ENCODE measurements at places on chromosomes 1 and 21.

DNA sequence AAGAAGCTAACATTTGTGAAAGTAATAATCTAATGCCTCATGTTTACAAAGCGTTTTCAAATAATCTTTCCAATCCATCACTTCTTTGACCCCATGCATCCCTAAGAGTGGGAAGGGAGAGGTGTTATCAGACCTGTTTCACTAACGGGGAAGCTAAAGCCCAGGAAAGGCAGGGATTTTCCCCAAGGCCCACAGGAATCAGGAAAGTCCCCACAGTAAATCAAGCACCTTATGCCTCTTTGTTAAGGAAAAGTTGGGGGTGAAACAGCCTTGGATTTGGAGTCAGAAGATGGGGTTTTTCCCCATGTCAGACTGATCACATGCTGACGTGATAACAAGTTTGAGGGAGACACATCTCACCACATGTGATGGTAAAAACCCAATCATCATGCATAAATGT, 20.0 kb upstream of the ANGPTL7 start:
- H3K4me3 ChIP-seq: no peak overlapping the region
- DNase-seq: no peak
- H3K4me1 ChIP-seq: peaks cover 10% of the 10 kb centered on the region
- H3K27ac ChIP-seq: no peak overlapping the region
- H3K36me3 ChIP-seq: no peaks in the 10 kb centered on the region

- peaks cover 28% of the 10 kb centered on the region for H3K27me3 ChIP-seq
- no peaks in the 10 kb centered on the region for H3K36me3 ChIP-seq
- no peak for DNase-seq
- no peak overlapping the region for H3K4me3 ChIP-seq
Observed at GRCh38 chr1:2906085-2906484, 104.6 kb upstream of the TTC34 start.

DNA sequence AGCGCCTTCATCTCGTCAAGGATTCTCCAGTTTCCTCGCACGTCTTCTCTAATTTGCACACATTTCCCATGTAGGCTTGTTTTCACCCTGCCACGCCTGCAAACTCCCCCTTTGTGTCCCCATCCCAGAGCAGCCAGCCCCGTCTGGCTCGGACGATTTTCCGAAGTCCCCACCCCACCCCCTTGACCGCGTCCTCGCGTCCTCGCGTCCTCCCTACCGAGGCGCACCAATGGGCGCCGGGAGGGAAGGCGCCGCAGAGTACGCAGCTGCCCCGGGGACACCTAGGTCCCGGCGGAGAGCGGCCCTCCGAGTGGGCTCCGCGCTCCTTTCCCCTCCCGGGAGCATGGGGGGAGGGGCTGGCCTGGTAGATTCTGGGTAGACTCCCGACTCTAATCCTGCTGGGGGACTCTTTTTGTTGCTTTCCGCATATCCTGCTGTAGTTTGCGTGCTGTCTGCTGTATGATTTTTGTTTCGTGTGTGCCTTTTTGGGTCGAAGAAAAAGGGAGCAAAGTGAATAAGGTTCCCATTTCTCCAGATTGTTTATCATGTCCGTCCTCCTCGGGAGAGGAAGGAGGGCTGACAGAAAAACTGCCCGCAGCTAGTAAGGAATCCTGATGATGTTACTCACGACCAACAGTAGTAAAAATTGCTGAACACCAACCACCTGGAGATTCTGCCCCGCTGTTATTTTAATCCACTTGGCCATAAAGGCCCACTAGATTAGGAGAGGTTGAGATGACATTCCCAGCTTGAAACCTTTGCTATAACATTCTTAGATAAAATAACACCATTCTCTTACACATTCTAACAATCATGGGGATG, 1.5 kb downstream of the CACHD1 start:
- peak overlapping the region; percentile 76 for H3K27ac ChIP-seq
- H3K4me1 ChIP-seq: no peaks in the 10 kb centered on the region
- no peaks in the 10 kb centered on the region for H3K36me3 ChIP-seq
- H3K4me3 ChIP-seq: peak overlapping the region; percentile 87
- H3K27me3 ChIP-seq: no peaks in the 10 kb centered on the region

DNA sequence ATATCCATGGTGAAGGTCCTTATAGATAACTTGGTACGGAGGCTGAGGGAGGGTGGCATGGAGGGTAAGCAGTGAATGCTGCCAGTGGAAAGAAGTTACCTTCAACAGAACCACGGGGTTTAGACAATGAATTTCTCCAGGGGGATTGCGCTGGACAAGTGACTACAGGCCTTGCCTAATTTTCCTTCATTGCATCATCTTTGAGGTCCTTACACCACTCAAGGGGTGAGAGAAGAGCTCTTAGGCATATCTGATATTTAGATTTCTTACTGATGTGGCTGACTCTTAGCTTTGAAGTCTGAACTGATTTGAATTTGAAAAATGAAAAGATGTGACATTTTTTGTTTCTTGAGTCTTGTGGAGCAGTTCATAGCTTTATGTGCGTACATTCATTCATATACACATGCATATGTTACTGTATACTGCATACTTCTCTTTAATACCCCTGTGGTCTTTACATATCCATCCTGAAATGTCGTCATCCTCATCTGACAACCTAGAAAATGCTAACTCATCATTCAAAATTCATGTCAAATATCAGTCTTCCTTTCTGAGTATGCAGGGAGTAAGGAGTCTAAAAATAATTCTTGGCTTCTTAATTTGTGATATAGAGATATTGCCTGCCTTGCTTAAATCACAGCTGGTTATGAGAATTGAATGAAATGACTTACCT, 63.6 kb downstream of the DNM3 start:
- H3K4me1 ChIP-seq: no peaks in the 10 kb centered on the region
- H3K27ac ChIP-seq: no peak overlapping the region
- no peaks in the 10 kb centered on the region for H3K27me3 ChIP-seq

DNA sequence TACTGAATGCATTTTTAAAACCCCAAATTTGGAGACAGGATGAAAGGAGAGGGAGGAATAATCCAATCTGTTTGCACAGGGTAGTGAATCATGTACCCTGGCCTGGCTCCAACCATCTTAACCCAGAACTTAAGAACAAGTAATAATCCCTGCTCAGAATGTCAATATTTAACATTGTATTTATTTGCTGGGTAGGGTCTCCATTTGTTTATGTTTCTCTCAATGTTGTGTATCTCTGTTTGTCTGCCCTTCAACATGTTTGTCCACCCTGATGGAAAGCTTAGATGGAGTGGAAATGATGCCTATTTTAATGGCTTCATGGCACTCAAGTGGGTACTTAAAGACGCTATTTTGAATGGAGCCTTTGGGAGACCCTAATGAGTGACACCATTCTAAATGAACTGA, 54.4 kb upstream of the CDC42BPA start:
- H3K36me3 ChIP-seq: no peaks in the 10 kb centered on the region
- DNase-seq: peak; percentile 54

DNA sequence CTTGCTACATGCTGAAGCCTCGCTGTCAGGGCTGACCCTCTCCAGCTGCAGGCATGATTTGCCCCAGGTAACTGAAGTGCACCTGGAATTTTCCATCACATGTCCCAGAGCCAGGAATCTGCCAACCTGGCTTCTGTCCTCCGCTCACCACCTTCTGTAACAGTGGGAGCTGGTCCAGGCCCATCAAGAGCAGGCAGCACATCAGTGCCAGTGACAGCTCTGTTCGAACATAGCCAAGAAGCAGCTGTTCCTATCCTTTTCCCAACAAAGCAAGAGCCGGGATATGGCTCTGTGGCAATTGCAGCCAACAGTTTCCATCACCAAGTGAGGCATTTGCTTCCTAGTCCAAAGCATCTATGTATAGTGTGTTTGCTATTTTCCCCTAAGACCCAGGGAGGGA, 42.2 kb upstream of the KANK4 start:
- no peak for DNase-seq
- H3K4me1 ChIP-seq: no peaks in the 10 kb centered on the region
- H3K27ac ChIP-seq: no peak overlapping the region
- no peaks in the 10 kb centered on the region for H3K27me3 ChIP-seq

DNA sequence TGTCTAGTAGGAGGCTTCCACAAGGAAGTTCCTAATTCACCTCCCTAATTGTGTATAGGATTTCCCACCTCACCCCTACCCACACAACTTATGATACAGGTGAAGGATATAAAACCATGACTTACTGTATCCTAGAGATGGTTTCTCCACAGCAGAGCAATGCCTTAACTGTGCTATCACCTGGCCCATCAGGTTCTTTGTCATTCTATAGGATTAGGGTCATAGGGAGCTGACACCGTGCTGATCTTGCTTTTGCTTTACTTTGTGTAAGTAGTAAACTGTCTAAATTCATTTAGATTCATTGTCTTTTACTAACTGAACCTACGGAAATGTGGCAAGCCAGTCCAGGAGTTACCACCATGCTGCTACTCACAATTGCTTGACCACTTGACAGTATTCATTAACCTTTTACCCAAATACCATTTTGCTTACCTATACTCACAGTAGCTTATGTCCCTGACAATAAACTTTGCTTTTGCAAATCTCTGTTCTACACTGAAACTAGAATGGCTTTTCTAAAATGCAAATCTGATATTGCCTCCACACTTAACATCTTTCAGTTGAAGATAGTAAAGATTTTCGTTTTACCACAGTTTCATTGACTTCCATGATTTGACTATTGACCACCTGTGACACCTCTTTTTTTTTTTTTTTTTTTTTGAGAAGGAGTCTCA, 147.6 kb downstream of the IFI44 start:
- no peaks in the 10 kb centered on the region for H3K36me3 ChIP-seq
- H3K4me1 ChIP-seq: no peaks in the 10 kb centered on the region
- no peak overlapping the region for H3K27ac ChIP-seq
- no peak overlapping the region for H3K4me3 ChIP-seq
- H3K27me3 ChIP-seq: no peaks in the 10 kb centered on the region
- no peak for DNase-seq

DNA sequence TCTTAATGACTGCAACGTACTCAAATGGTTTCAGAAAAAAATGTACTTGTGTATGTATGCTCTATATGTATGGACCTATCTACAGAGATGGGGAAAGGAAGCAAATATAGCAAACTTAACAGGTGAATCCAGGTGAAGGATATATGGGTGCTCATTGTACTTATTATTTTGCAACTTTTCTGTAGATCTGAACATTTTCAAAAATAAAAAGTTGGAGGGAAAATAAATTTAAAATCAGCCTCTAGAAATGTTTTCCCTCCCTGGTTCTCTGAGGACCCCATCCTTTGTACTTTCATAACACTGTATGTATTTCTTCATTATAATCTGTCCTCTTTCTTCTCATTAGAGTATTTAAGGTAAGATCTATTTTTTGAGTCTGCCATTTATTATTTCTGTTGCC, 17.9 kb downstream of the FMO5 start:
- no peaks in the 10 kb centered on the region for H3K27me3 ChIP-seq
- no peak for DNase-seq
- H3K4me1 ChIP-seq: no peaks in the 10 kb centered on the region
- peaks cover 7% of the 10 kb centered on the region for H3K36me3 ChIP-seq
- no peak overlapping the region for H3K4me3 ChIP-seq
- H3K27ac ChIP-seq: no peak overlapping the region

GRCh38 chr1:65955071-65955470, 162.4 kb downstream of the PDE4B start:
- no peaks in the 10 kb centered on the region for H3K4me1 ChIP-seq
- H3K4me3 ChIP-seq: no peak overlapping the region
- no peaks in the 10 kb centered on the region for H3K27me3 ChIP-seq
- DNase-seq: no peak
- no peaks in the 10 kb centered on the region for H3K36me3 ChIP-seq
- H3K27ac ChIP-seq: no peak overlapping the region

All from tibial artery (tissue), 4 donors.